ENCODE measurements at places on chromosomes 6 and 20.

GRCh38 chr6:3193102-3193849, 34.2 kb downstream of the TUBB2B start:
- no peak for DNase-seq

DNA sequence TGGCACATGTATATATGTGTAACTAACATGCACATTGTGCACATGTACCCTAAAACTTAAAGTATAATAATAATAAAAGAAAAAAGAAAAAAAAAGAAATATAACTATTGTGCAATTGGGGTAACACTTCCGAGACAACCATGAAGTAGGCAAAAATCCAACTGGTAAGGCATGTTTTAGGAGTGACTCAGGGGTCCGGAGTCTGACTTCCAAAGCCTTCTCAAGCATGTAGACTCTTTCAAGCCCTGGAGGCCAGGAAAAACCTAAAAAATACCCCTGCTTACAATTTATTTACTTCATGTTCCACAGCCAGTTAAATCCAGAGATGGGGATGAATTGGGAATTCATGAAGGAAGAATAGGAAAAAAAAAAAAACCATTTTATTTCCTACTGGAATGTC, 161.3 kb upstream of the PHACTR1 start:
- no peak for DNase-seq

- no peak for DNase-seq
Measured at GRCh38 chr6:108622641-108623298, 62.1 kb downstream of the FOXO3 start.

DNA sequence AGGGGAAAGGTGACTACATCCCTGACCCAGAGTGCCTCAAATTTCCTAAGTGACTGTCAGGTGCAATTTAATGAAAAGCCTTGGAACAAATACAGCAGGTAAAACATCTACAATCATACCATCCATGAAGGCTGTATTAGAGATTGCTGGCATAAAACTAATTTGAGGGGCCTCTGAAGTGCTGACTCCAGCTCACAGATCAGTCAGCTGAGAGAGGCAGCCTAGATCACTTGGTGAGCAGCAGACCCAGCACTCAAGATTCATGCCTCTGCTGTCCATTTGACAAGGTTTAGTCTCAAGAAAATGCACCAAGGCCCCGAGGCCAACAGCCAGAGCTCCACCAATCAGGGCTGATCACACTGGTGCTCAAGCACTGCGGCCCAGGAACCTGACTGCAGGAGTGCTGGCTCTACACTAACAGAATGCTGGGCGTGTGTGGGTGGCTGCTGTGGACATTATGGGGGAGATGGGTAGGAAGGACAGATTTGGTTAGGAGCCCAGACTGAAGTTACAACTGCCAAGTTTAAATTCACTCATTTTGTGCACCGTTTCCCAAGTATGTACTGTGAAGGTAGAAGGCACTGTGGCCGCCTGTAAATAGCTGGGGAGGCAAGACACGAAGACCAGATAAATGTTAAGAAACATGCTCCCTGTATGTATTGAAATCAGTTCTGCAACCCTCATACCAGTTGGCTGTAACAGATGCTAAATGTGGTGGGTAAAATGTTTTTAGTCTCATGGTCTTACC, 28.2 kb downstream of the SNX5 start:
- DNase-seq = no peak

- no peak for DNase-seq
Measured at GRCh38 chr20:34475979-34476736, 40.1 kb upstream of the DYNLRB1 start.

DNA sequence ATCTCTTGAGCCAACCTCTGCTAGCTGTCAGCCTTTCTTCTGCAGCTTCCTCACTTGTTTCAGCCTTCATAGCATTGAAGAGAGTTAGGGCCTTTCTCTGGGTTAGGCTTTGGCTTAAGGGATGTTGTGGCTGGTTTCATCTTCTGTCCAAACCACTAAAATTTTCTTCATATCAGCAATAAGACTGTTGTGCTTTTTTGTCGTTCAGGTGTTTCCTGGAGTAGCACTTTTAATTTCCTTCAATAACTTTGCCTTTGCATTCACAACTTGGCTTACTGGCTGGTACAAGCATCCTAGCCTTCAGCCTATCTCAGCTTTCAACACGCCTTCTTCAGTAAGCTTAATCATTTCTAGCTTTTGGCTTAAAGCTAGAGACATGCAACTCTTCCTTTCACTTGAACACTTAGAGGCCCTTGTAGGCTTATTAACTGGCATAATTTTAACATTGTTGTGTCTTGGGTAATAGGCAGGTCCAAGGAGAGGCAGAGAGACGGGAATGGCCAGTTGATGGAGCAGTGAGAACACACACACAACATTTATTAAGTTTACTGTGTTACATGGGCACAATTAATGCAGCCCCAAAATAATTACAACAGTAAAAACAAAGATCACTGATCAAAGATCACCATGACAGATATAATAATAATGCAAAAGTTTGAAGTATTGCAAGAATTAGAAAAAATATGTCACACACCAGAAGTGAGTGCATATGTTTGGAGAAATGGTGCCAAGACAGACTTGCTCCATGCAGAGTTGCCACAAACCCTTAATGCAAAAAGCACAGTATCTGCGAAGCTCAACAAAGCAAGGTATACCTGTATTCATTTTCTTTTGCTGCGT, 98.6 kb downstream of the HIVEP1 start:
- no peak for DNase-seq

GRCh38 chr6:4899249-4900034, 104.4 kb downstream of the RPP40 start:
- DNase-seq = no peak

DNA sequence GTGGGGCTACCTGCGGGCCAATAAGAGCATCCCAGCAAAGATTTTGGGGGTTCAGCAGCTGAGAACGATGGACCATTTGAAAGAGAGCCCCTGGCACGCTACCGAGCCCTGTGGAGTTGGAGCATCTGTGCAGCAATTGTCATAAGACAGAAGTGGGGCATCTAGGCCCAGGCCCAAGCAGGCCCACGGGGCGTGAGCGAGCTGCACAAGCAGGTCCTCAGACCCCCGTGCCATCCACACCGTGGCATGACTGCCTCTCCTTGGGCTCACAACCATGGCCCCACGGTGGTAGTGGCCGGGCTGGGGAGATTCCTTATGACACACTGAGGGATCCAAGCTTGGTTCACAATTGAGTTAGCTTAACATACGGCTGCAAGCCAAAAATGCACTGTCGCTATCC, 103.3 kb upstream of the AGPAT4 start:
- no peak for DNase-seq

- DNase-seq = no peak
Measured at GRCh38 chr6:56863366-56863765, 91.5 kb upstream of the BEND6 start.

- no peak for DNase-seq
Measured at GRCh38 chr6:44976677-44977641, 351.2 kb upstream of the RUNX2 start.

DNA sequence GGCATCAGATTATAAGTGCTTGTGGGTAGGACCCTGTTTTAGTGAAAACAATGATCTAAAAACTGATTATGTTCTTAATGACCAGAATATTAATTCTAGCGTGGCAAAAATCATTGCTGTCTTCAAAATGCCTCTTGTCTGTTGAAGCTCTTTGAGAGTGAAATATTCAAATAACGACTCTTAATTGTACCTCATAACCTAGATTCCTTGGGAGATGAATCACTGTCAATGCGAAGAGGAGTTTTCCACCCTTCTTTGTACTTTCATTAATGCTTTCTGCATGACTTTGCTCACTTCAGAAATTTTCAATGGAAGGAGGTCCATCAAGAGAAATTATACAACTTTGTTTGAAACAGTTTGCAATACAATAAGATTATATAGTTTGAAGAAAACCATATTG, 71.5 kb downstream of the CRYBG1 start:
- DNase-seq = no peak

DNA sequence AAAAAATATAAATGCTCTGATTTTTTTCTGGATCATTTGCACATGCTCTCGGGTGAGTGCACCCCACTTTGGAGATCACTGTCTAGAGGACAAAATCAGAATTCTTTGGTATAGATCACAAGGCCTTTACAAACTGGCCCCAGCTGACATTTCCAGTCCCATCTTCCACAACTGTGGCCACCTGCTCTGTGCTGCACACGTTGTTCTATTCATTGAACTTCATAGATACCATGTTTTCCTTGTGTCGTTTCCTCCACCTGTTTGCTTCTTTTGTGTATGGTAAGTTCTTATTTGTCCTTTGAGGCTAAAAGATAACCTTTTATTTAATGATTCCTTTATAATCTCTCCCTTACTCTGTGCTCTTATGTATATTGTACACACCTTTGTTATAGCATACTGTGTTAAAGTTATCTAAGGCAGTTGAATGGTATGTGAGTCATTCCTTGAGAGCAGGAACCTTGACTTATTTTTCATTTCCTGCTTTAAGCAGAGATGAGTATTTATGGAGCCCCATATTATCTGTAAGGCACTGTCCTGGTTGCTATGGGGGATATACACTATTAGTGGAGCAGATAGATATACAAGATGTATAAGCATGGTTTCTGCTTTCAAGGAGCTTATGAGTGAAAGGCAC, 12.0 kb upstream of the SLC17A5 start:
- no peak for DNase-seq

DNA sequence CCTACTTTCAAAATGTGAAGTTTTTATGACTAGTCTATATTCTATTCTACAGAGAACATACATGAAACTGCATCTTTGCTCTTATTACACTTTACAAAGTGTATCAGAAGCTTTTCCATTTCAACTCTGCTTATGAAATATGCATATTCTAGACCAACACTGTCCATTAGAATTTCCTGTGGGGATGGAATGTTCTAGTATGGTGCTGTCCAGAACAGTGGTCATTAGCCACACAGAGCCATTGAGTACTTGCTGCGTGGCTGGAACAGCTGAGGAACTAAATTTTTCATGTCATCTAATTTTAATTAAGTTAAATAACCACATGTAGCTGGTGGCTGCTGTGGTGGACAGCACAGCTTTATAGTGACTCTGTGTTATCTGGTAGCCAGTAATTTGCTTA, 105.9 kb upstream of the PDE10A start:
- DNase-seq = no peak

All from T1000 (cell line).